ENCODE measurements at places on chromosomes 16 and 17.

- DNase-seq = no peak
These were observed 324.6 kb upstream of the CDH11 start for GRCh38 chr16:65446427-65446826.

DNA sequence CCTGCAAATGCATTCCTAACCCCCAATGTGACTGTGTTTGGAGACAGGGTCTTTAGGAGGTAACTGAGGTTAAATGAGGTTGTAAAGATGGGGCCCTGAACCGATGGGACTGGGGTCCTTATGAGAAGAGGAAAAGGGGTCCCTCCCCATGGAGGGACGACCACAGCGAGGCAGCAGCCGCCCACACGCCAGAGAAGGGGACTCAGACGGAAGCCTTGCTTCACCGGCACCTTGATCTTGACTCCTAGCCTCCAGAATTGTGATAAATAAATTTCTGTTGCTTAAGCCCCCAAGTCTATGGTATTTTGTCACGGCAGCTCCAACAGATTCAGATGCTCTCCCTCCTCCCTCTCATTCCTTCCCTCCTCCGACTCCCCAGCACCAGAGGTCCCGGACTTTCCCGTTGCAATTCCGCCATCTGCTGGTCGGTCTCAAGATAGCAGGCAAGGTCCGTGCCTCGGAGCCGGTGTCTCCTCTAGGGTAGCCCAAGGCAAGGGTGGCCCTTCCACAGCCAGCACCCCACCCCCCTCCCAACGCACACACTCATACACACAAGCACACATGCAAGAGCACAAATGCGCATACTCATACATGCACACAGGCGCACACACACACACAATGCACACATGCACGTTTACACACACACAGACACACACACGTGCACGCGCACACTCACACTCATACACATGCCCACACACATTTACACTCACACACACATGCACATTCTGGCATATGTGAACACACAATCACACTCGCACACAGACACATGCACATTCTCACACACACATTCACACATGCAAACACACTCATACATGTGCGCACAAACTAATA lies 23.1 kb upstream of the C16orf78 start:
- DNase-seq = no peak

DNA sequence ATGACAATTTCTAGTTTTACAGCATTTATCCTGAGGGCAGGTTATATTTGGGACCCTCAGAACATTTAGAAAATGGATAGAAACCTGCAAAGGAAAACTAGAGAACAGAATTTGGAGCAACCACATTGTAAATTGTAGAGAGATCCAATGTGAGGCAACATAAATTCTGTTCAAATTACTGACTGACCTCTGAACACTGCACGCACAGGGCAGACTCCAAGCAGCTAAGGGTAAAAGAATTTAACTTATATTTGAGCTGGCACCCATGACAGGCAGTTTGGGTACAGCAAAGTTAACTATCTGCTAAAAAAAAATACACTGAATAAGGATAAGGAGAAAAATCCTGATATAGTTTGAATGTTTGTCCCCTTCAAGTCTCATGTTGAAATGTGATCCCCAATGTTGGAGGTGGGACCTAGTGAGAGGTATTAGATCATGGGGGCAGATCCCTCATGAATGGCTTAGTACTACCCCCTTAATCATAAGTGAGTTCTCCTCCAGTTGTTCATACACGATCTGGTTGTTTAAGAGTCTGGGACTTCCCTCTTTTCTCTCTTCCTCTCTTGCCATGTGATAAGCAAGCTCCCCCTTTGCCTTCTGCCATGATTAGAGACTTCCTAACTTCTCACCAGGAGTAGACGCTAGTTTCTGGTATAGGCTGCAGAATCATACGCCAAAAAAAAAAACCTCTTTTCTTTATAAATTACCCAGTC lies 75.7 kb downstream of the FBXL20 start:
- DNase-seq = no peak

GRCh38 chr16:84331998-84332780 lies 36.1 kb upstream of the ATP2C2 start:
- no peak for DNase-seq

DNA sequence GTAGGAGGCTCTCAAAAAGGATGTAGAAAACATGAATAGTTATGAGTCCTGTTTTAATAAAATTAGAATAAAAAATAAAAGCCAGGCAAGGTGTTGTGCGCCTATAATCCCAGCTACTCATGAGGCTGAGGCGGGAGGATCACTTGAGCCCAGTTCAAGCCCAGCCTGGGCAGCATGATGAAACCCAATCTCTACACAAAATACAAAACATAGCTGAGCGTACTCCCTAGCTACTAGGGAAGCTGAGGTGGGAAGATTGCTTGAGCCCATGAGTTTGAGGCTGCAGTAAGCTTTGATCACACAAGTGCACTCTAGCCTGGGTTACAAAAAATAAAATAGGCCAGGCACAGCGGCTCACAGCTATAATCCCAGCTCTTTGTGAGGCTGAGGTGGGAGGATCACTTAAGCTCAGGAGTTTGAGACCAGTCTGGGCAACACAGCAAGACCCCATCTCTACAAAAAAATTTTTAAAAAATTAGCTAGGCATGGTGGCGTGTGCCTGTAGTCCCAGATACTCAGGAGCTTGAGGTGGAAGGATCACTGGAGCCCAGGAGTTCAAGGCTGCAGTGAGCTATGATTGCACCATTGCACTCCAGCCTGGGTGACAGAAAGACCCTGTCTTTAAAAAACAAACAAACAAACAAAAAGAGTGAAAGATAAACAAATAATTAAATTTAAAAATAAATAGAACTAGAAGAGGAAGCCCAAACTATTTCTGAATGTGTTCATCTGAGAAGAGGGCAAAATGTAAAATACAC lies 17.2 kb upstream of the PRM1 start:
- no peak for DNase-seq

GRCh38 chr16:46982335-46982734 lies 8.9 kb upstream of the DNAJA2 start:
- no peak for DNase-seq

DNA sequence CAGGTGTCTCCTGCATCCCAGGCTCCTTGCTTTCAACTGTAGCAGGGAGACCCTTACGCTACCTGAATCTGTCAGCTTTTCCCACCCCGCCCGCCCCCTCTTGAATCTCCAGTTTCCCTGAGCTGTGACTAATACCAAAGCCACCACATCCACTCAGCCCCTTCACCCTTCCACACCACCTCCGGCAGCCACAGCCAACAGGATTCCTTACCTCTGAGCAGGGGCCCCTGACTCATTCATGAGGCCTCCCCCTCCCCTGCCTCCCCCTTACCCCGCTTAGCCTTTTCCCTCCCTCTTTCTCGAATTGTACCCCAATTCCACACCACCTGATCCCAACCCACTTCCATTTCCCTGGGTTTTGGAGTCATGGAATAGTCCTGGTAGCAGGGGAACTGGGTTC lies 2.3 kb downstream of the STX1B start:
- no peak for DNase-seq

GRCh38 chr17:6455321-6455705 lies 11.1 kb downstream of the PIMREG start:
- DNase-seq = peak; percentile 25

DNA sequence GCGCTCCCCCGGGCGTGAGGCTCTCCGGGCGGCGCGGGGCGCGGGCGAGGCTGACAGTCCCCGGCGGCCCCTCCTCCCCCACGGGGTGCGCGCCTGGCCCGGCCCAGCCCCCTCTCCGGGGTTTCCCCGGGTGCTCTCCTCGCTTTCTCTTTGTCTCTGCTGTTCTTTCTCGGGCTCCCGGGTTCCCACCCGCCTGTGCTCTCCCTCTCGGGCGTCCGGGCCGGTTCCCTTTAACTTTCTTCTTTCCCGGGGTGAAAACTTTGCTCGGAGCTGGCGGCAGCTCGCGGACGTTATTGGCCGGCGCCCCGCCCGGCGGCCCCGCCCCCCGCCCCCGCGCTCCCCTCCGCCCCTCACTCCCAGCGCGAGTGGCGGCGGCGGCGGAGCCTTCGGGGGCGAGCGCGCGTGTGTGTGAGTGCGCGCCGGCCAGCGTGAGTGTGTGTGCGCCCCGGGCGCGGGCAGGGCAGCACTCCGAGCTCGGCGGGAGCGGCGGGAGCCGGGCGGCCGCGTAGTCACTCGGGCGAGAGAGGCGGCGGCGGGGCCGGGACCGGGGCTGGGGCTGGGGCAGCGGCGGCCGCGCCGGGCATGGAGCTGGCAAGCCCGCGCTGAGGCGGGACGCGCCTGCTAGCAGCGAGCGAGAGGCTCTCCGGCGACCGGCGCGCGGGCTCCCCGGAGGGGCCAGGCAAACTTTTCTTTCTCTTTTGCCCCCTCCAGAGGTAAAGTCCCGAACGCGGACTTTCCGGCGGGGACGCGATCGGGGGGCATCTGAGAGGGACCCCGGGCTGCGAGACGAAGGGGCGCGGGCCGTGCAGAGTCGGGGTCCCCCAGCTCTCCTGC lies at the start of gene NTN1:
Gene NTN1, plus strand, starts transcription at position 353 of the 834 bp plus-strand sequence. CDS start 864 bp downstream, outside the sequence.
- DNase-seq = peak; percentile 66

DNA sequence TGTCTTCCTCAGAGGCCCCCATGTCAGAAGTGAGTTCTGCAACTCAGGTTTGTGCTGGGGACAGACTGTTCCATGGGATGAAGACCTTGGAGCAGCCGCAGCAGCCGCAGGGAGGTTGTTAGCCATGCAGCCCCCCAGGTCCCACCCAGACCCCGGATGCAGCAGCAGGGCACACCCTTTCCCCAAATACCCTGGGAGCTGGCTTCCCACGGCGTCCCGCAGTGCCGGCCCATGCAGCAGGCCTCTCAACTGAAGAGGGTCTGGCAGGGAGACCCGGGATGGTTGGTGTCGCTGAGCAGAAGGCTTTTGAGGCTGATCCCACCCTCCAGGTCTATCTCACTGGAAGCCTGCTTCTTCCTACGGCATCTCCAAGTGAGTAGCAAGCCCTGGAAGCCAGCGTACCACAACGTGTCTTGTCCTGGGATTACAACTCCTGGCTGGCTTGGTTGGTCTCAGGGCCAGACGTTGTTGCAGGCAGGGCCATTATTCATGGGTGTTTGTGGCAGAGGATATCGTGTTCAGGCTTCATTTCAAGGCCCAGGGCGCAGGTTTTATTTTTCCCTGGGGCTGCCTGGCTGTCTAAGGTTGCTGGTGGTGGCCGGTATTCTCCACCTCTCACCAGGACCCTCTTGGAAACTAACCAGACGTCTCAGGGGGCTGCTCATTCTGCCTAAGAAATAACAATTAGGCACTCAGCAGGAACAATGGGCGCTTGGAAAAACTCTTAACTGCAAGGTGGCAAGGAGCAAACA lies 223.2 kb downstream of the C16orf95 start:
- no peak for DNase-seq

GRCh38 chr17:82812058-82812457 lies 27.8 kb downstream of the ZNF750 start:
- no peak for DNase-seq

- no peak for DNase-seq
These were observed 2.0 kb downstream of the CCDC200 start for GRCh38 chr17:43226393-43226792.

- DNase-seq = no peak
These were observed 2.3 kb downstream of the NGFR start for GRCh38 chr17:49497148-49498028.

- no peak for DNase-seq
These were observed 1.6 kb downstream of the BAHCC1 start for GRCh38 chr17:81396722-81397313.

- DNase-seq = no peak
These were observed 17.1 kb upstream of the SREBF1 start for GRCh38 chr17:17853811-17854447.

DNA sequence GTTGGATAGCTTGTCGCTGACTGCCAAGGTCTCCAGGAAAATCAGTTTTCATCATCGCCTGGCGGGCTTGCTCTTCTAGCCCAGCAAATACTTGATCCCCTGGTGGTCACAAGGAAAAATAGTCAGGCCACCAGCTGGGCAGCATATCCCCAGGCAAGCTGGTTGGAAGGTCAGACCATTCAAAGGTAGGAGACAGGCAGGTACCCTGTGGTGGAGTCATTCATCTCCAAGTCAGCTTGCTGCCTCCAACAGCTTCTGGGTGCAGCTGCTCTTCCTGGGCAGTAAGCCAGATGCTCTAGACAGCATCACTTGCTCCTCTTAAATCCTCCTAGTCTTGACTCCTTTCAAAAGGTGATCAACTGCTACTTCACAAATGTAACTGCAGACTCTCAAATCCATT lies 16.0 kb downstream of the ZNF821 start:
- no peak for DNase-seq

All from activated naive CD4-positive, alpha-beta T cell treated with anti-CD3 and anti-CD28 coated beads, Interleukin-2, amount 50 U/mL, for 72 hours (primary cell).